ENCODE measurements at places on chromosomes 4 and X.

- DNase-seq: no peak
Measured at GRCh38 chrX:17629519-17629918, 107.8 kb upstream of the SCML1 start.

DNA sequence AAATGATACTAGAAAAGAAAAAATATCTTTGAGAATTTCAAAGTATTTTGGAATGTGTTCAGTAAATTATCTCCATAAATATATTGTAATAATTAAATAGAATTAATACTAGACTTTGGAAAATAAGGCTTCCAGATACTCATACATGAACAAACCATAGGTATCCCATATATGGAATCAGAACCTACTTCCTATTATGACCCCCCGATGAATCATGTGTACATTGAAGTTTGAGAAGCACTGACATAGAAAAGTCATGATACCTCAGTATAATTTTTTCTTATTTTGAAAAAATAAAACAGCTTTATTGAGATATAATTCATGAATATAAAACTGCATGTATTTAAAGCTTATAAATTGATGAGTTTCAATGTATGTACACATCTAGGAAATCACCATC, 27.2 kb upstream of the SMARCA5 start:
- no peak for DNase-seq

DNA sequence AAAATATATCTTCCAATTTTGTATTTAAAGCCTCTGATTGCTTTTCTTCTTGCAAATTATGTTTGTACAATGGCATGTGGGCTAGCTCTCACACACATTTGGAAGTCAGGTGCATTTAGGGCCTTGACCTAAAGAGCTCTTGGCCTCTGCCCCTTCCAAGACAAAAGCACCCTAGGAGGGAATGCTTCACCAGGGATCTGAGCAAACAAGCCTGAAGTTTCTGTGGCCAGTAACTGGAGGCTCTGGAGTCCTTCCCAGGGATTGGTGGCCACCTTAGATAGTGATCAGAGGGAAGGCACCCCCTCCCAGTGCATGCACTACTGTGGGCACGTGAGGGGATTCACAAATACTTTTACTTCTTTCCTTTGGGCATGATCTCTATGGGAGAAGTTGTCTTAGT, 60.3 kb upstream of the DIPK2B start:
- no peak for DNase-seq

DNA sequence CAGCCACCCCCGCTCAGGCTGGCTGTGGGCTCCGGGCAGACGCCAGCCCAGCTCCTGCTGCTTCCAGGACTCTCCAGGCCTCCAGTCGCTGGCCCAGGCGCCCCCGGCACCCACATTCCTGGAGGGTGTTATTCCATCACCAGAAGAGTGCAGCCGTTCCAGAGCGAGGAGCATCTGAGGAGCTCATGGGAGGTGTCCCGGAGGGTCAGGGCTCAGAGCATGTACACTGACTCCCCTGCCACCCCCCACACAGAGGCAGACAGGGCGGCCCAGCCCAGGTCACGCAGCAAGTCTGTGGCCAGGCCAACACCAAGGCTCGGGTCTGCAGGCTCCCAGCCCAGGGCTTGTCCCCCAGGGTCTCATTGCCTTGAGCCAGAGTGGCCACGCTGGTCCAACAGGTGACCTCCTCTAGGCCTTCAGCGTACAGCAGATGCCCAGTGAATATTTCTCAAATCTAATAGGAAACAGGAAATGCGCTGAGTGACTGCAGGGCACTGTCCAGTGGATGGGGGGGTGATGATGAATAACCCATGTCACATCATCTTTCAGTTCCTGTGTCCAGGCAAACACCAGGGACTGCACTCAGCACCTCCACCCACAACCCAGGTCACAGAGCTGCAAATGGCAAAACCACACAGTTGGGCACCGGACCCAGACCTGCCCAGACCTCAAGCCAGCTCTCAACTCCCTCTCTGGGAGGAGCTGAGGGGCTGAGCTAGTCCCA, 37.2 kb downstream of the ABLIM2 start:
- no peak for DNase-seq

GRCh38 chr4:173793937-173794510, 264.0 kb upstream of the HAND2 start:
- no peak for DNase-seq

- no peak for DNase-seq
Measured at GRCh38 chr4:84063619-84064018, 435.5 kb downstream of the NKX6-1 start.

DNA sequence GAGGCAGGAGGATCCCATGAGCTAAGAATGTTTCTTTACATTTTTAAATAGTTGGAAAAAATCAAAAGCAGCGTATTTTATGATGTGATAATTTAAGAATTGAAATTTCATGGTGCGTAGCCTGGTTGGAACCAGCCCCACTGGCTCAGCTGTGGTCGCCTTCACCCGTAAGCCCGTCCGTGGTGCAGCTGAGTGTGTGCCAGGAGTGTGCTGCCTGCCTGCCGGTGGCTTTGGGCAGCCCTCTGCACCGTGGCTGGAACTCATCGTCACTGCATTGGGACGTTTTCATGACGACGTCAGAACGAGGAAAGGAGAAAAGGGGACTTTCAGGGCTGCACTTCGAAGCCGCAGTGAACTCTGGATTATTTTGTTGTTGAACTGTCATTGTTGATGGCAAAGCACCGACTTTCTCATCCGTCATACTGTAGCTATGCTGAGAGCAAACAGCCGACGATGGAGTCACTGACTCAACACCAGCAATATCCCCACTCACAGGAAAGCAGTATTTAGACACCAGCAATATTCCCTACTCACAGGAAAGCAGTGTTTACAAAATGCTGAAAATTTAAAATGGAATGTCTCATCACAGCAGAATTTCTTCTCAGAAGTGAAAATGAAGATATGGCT, 35.1 kb downstream of the PCGF3 start:
- DNase-seq: no peak

DNA sequence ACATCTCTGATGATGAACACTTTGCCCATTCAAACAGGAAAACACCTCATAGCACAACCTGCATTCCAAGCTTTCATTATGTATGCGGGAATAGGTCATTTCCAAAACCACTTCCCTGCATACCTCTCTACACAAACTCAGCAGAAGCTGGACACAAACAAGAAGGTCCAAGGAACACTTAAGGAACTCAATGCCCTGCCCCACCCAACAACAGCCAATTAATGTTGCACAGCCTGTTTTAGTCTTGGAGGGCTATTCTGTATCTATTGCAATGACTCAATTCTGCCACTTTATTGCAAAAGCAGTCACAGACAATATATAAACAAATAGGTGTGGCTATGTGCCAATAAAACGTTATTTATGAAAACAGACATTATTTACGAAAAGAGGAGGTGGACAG, 16.7 kb downstream of the OPHN1 start:
- DNase-seq: no peak

GRCh38 chr4:137543198-137543597, 10.9 kb upstream of the PCDH18 start:
- no peak for DNase-seq

DNA sequence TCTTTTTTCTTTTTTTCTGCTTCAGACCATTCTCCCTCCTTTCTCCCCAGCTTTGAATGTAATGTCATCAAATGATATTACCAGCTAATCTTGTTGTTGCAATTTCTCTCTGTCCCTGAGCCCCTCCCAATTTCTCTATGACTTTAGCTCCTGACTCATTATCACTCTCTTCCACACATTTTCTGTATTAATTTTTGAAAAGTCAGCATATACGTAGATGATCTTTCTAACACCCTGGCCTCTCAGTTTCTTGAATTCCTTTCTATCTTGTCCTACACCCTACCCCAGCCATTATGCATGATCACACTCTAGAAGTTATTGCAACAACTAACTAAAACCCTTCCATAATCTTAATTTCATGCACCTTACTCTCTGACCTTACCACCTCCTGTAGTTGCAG, 13.1 kb upstream of the TRPC3 start:
- DNase-seq: no peak

DNA sequence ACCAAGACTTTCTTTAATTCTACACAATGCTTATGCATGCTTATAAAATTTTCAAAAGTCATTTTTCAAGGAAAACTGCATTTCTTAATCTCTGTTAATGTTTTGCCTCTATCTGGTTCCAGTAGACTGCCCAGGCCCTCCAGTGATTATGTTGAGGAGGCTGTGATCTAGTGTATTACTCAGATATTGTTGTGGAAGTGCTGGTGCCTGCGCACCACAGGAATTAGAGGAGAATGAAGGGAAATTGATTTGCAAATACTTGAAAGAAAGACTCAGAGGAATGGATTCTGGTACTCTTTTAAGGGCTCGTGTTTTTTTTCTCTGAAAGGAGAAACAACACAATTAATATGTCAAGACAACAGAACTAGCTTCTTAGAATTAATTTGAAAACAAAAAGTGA, 1015.1 kb downstream of the RPA4 start:
- no peak for DNase-seq

DNA sequence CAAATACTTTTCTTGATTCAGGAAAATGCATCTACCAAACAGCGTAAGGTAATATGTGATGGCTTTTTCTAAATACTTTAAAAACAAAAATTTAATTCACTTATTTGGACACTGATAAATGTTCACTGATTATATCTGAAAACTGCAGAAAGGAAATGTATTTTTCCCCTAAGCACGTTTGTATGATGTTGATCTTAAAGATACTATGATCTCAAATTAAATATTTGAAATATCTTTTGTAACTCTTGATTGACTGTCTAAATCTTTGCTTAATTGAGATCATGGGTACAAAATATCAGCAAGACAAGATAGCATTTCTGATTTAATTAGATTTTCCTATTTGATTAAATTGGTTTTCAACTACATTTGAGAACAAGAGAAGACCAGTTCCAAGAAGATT, 281.0 kb upstream of the UGT8 start:
- DNase-seq: no peak

DNA sequence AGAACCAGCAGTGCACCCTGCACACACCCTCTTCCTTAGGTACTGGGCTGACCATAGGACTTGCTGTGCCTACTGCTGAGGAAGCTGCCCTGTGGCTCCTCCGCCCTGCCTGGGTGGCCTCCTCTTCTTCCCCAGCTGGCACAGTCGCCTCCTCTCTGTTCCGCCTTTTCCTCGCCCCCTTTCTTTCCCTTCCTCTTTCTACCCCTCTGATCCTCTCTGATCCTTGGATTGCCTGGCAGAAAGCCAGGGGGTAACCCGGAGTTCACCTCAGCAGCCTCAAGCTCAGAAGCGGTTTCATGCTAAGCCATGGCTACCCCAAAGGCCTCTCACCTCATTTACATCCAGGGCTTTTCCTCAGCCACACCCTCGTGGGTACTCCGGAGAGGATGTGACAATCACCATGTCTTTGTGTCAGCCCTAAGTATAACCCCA, 136.2 kb downstream of the SMIM20 start:
- DNase-seq: no peak

DNA sequence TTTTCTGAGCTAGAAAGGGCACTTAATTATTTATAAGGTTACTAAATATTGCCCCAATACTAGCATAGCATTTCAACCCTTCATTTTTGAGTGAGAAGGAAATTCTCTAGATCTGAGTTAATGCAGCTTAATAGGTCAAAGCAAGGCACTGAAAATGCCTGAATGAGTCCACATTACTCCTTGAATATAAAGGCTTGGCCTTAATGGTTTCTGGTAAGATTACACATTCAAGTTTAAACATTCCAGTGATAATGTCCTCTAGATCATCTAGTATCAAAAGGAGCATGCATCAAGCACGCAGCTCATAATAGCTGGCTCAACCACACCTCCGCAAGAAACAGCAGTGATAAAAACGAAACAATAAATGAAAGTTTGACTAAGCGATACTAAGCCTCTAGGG, 87.5 kb downstream of the SPANXN3 start:
- DNase-seq: no peak

GRCh38 chr4:110474481-110474880, 1.5 kb upstream of the ENPEP start:
- DNase-seq: no peak

GRCh38 chr4:106529348-106530023, 160.9 kb upstream of the GIMD1 start:
- DNase-seq: no peak

DNA sequence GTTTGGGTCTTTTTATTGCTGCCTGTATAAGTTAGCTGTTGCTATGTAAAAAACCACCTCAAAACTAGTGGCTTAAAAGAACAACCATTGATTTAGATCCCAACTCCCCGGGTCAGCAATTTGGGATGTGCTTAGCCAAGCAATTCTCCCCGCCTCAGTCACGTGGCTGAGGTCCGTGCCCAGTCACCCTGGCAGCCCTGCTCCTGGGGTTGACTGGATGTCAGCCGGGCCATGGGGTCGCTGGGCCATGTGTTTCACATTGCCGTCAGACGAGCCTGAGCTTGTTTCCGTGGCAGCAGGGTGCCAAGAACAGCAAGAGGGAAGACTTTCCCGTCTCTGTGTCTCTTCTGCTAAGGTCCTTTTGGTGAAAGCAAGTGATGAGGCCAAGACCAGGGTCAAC, 345.7 kb upstream of the FAT1 start:
- DNase-seq: no peak

- no peak for DNase-seq
Measured at GRCh38 chr4:81605271-81605670, 133.6 kb upstream of the RASGEF1B start.

- DNase-seq: peak; percentile 78
Measured at GRCh38 chr4:165874072-165874790, 1.2 kb downstream of the TLL1 start.

- no peak for DNase-seq
Measured at GRCh38 chr4:89682808-89683207, 154.2 kb downstream of the SNCA start.

GRCh38 chrX:11533199-11533651, 132.5 kb downstream of the ARHGAP6 start:
- peak; percentile 51 for DNase-seq
